ENCODE measurements at places on chromosomes 5 and 9.

DNA sequence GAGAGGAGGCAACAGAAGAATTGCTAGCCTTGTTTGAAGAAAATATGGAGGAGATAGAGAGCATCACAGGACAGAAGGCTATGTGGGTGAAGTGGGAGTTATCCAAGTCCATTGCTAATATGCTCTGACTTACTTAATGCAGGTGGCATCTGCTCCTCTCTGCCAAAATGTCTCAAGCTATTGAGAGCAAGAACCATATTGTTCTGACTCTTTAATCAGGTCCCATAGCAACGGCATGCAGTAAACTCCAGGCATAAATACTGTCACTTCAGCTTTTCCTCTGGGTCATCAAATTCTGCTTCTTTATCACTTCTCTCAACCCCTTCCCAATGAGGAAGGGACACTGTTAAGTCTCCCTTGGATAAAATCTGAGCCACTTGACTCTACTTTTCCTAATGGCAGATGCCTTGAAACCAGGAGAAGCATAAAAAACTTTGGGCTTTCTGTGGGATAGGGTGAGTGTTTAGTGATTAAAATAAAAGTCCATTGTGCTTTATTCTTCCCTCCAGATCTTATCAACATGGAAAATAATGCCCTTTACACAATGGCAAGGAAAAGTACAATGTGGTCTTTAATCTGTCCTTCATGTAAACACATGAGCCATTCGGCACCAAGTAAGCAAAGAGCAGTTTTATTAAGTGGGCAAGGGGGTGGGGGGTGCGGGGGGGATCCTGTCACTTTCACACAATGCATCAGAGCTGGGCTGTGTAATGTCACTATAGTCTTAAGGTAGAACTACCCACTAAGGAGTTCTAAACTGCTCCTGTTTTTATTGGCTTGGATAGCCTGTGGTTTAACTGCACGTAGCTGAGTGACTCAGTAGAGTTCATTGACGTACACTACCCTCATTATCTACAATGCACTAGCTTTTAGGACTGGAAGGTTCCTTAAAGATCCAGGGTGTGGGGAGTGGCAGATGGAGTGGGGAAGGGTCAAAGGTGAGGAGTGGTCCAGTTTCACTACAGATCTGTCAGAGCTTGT is 71.0 kb upstream of the TARS1 start:
- DNase-seq: no peak

- DNase-seq: no peak
Observed at GRCh38 chr5:72645064-72645846, 138.0 kb upstream of the ZNF366 start.

DNA sequence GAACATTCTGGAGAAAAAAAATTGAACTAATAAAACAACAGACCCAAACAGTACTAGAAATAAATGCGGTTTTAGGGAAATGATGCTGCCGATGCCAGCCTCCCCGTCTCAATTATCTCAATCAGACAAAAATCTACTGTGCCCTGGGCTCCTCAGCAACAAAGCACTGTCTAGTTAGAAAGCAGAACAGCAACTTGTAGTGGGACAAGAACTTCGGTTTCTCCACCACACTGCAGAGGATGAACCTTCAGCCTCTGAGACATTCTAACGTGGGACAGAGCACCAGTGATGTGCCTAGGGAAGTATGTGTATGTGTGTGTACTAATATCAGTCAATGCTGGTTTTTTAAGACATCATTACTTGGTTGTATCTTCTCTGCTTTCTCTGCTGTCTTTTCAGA is 11.1 kb upstream of the CAST start:
- no peak for DNase-seq

DNA sequence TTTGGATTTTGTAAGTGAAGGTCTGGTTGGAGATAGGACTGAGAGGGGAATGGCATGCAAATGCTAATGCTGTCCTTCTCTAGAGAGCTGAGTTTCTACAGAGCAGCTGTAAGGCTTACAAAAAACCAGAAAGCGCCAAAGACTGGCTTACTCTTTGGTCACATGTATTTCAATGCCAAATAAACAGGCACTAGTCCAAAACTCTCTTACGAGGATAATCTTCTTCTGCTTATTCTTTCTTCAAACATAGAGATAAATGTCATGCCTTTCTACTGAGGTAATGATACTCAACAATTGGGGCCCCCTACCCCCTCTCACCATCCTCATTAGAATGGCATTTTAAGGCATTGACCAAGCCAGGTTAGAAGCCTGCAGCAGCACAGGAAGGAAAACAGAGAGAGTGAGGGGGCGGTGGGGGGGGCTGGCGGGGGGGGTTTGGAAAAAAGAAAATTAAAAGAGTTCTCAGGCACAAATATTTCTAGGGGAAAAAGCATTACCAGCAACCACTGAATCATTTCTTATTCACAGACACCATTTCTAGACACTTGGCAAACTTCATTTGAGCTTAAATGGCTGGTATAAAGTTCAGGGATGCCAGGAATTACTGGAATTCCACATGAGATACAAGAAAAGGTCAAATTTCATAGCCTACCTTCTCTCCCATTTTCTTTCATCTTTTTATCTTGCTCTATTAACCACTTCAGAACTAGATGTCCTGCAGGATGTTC is 34.0 kb downstream of the PUM3 start:
- no peak for DNase-seq

DNA sequence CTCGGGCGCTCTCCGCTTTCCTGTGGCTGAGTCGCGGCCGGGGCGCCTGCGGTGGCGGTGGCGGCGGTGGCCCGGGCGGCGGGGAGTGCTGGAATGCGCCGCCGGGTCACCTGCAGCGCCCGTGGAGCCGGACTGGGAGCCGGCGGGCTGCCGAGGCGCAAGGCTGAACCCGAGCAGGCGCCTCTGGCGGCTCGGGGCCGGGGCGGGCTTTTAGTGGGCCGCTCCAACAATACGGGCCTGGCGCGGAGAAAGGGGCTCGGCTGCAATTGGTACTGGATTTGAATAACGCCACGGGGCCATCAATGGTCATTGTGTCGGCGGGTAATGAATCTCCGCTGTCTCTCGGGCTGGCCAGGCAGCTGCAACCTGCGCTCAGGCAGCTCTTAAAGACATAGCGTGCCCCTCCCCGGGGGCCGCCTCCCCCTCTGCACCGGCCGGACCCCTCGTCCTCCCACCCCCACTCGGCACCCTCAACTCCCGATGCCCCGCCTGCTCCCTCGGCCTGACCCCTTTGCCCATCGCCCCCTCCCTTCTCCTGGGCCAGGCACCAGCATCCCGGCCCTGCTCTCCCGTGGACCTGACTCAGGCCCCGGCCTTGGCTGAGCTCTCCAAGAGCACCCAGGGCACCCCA is 22.1 kb downstream of the URM1 start:
- DNase-seq: no peak

- DNase-seq: no peak
Observed at GRCh38 chr5:152466085-152466745, 61.1 kb upstream of the NMUR2 start.

- no peak for DNase-seq
Observed at GRCh38 chr5:122295138-122295537, 16.9 kb upstream of the SNCAIP start.

- no peak for DNase-seq
Observed at GRCh38 chr9:92645041-92645440, 24.9 kb downstream of the IPPK start.

DNA sequence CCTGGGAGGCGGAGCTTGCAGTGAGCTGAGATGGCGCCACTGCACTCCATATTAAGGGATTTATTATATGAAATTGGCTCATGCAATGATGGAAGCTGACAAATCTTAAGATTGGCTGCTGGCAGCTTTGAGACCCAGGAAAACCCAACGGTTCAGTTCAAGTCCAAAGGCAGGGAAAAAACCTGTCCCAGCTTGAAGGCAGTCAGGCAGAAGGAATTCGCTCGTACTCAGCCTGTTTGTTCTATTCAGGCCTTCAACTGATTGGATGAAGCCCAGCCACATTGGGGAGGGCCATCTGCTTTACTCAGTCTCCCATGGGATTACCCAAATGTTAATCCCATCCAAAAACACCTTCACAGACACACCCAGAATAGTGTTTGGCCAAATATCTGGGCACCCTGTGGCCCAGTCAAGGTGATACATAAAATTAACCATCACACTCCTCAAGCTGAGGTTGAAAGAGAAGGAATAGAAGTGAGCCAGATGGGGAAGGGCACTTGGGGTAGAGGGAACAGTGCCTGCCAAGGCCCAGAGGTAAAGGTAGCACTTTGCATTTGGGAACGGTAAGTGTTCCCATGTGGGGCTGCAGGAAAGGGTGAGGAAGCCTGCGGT is 8.5 kb upstream of the ORM1 start:
- no peak for DNase-seq

DNA sequence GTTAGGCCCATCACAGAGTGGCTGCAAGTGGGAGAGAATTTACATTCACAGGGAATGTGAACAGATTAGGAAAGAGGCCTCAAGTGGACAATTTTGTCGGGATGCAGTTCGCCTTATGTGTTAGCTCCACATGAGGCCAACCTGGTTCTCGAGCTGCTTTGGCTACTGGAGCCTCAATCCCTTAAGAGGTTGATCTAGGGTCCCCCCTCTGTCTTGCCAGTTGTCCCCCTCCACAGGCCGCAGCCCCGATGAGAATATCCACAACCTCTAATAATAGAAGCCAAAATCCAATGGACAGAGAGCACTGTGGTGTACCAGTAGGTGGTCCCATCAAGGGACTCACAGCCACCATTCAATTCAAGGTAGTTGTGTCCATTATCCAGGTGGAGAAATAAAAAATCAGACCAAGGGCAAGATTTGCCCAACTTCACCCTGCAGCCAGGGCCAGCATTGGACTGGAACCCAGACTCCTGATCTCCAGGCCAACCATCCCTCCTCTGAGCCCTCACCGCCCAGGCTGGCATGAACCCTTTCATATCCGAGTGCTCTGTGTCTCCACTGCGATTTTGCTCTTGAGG is 1.7 kb upstream of the COL15A1 start:
- no peak for DNase-seq

GRCh38 chr5:177307544-177308363 is 3.9 kb downstream of the MXD3 start:
- DNase-seq: no peak

DNA sequence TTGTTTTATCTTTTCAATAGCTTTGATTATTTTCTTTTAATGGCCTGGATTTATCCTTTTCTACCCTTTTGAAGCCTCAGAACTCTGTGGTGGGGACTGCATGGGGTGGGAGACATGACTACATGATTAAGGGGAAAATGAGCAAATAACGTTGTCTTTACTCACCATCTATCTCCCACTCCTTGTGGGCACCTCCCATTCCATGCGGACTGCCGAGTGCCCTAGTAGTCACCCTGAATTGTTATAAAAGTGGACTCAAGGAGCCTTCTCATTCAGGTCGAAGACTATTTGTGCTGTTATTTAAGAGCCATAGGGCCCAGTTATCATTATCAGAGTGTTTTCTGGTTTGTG is 281.8 kb downstream of the MLLT3 start:
- no peak for DNase-seq

DNA sequence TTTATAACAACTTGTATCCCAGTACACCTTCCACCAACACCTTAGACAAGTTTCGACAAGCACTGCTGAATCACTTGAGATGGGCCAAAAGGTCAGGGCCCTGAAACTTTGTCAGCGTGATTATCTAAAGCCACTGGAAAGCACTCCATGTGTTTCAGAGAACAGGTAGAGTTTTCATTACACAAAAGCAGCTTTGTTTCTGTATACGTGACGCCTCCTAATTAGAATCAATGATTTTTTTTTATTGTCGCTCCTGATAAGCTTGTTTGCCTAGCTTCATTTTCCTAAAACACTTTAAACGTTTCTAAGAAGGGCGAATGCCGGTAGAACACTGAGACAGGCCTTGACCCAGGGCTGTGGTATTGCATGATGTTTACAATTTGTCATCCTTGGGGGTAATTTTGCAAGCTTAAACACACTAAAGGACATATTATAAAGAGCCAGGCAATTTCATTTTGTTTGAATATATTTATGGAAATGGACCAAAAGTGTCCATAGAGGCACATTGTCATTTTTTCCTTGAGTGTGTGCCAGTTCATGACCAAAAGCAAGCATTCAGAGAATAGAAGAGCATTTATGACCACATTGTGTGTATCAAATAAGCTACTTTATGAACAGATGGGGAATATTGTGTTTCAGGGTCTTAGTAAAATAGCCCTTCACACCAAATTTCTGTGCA is 193.6 kb downstream of the GLIS3 start:
- DNase-seq: peak; percentile 97

DNA sequence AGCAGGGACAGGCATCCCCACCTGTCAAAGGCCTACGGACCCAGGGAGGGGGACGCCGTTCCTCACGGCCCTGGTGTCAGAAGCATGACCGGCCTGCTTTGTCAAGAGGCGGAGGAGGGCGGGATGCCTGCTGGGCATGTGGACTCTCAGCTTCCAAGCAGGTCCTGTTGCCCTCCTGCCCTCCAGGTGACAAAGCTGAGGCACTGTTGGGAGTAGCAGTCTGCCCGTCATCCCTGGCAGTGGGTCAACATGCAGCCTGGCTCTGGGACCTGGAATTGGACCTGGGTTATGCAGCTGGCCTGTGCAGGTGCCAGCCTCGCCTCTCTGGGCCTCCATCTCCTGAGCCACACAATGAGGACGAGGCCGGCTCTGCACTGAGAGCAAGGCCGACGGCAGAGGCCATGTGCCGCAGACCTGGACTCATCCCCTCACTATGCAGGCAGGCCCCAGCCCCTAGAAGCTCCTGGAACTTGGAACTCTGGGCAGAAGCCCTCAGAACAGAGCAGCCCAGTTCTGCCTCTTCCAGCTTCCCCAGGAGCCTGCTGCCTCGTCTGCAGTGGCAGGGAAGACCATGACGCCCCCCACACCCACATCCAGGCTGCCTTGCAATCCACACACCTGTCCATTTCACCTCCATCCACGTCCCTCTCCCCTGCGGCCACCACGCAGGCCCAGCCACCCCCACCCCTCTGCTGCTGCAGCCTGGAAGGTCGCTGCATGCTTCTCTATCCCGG is 20.8 kb upstream of the FCN1 start:
- no peak for DNase-seq

DNA sequence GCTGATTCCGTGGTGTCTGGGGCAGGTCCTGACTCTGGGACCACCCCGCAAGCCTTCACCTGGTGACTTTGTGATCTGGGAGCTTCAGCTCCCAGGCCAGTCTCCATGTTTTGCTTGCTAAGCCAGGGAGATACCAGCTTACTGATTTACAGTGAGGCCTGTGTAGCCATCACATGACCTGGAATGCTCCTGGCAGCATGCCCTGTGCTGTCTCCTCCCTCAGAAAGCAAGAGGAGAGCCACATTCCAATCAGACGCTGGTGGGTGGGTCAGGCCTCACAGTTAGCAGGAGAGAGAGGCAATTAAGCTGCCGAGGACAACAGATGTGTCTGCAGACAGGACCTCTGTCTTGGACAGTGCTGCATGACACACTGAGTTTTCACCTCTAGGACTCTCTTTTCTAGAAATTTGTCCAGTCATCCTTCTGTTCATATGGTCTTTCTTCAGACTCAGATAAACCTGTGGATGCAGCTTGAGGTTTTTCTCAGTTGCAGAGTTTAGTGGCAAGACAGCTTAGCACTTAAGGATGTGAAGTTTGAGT is 24.4 kb upstream of the GRPEL2 start:
- peak; percentile 48 for DNase-seq

GRCh38 chr5:160792281-160792680 is 59.7 kb downstream of the ATP10B start:
- DNase-seq: no peak

GRCh38 chr5:64806537-64806936 is 37.8 kb downstream of the CWC27 start:
- no peak for DNase-seq

Measured in NCI-H1048 (cell line).